ENCODE measurements at places on chromosomes 7 and 10.

GRCh38 chr10:131656009-131656408 lies 244.8 kb upstream of the PPP2R2D start:
- DNase-seq, result no peak

- no peak for DNase-seq
Observed at GRCh38 chr10:132746801-132747625, 38.9 kb downstream of the NKX6-2 start.

- DNase-seq, result no peak
Observed at GRCh38 chr7:22468609-22469008, 31.4 kb downstream of the STEAP1B start.

- DNase-seq, result no peak
Observed at GRCh38 chr10:32123021-32123420, 66.8 kb upstream of the KIF5B start.

DNA sequence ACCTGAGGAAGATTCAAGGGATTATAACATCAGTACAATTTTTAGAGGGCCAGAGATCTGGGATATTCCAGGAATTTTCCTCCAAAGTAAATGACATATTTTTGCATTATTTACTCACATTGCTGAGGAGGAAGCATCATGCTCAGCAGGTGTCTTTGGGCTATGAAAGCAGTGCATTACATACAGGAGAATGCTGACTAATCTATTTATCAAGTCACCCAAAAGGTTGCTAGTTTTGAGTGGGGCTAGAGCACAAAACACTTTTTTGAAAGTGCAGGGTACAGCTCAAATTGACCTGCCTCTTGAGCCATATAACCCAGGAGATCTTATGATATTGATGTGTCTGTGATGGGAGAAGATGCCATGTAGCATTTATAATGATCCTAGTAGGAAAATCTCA lies 603.1 kb downstream of the POM121L12 start:
- DNase-seq, result no peak

- no peak for DNase-seq
Observed at GRCh38 chr7:36905841-36906240, 181.5 kb upstream of the AOAH start.

DNA sequence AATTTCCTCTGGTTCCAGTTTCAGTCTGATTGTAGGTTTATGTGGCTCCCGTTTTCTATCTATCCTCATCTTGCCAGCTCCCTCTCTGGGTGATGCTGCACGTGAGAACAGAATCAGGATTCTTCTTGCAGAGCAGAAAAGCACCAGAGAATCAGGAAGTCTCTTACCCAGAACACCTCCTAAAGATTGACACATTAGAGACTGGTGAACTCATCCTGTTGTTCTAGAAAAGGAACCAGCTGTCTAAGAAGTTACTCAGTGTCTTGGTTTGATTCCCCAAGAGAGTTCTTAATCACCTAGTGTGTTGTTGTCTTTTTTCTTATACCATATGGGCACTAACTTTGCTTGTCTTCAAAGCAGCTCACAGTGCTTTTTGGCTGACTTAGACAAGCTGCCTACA lies 152.4 kb downstream of the DGKI start:
- no peak for DNase-seq

- no peak for DNase-seq
Observed at GRCh38 chr7:151205730-151206129, 4.6 kb downstream of the H2BK1 start.

- DNase-seq, result no peak
Observed at GRCh38 chr7:14999331-14999730, 96.8 kb upstream of the DGKB start.

DNA sequence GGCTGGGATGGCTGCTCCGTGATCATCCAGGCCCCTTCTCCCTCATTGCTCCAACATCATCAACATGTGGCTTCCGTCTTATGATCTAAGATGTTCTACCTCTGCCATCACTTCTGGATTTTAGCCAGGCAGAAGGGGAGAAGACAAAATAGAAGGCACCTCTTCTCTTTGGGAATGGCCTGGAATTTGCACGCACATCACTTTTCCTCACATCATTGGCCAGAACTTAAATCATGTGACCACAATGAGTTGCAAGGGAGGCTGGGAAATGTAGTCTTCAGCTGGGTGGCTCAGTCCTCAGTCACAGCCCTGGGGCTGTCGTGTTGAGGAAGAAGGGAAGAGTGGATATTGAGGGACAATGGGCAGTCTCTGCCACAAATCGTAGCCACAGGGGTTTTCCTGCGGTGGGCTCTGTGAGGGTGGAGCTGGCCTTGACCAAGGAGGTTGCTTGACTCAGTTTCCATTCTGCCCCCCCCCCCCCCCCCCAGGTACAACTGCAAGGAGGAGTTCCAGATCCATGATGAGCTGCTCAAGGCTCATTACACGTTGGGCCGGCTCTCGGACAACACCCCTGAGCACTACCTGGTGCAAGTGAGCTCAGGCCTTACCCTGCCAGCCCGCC lies 50.3 kb downstream of the PALD1 start:
- no peak for DNase-seq

DNA sequence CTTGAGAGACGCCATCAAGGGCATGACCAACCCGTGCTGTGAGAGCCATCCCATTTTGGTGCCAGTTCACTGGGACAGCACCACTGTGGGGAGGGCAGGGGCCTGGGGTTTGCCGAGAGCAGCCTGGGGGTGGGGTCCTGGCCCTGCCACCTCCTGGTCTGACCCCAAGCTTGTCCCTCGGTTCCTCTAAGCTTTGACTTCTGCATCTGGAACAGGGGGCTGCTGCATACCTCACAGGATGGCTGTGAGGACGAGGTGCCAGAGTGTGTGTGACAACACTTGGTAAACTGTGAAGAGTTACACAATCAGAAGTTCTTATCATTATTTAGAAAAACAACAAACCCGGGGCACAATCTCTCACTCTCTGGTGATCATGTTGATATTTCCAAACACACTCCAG lies 89.9 kb downstream of the CRTAC1 start:
- DNase-seq, result no peak

- no peak for DNase-seq
Observed at GRCh38 chr10:16964576-16965343, 147.5 kb upstream of the RSU1 start.

DNA sequence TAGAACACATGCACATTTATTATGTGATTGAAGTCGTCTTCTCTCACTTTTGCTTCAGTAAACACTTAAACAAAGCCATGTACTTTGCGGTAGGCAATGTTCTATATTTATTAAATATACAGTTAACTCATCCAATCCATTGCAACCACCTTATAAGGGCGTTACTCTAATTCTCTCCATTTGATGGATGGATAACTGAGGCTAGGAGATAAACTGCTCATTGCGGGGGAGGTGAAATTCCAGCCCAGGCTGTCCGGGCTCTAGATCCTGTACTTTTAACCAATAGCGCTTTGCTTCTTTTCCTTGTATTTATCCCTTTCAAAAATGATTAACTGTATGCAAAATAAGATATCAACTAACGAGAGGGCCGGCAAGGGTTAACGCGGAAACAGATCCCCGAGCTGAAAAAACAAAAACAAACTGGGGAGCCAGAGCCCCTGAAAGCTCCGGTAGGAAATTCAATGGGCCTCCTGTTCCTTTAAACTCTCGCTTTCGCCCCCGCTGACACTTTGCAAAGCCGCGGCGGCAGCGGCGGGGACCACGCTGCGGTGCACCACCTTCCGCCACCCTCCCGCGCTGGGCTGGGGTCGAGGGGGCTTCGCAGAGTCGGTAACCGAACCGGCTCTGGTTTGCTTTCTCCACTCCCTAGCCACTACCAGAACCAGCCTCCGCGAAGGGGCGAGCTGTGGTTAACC lies 1.0 kb upstream of the PLXDC2 start:
- DNase-seq, result no peak

- DNase-seq, result no peak
Observed at GRCh38 chr10:116888380-116889055, 39.2 kb downstream of the ENO4 start.

GRCh38 chr10:132630156-132630555 lies 92.6 kb downstream of the INPP5A start:
- no peak for DNase-seq

DNA sequence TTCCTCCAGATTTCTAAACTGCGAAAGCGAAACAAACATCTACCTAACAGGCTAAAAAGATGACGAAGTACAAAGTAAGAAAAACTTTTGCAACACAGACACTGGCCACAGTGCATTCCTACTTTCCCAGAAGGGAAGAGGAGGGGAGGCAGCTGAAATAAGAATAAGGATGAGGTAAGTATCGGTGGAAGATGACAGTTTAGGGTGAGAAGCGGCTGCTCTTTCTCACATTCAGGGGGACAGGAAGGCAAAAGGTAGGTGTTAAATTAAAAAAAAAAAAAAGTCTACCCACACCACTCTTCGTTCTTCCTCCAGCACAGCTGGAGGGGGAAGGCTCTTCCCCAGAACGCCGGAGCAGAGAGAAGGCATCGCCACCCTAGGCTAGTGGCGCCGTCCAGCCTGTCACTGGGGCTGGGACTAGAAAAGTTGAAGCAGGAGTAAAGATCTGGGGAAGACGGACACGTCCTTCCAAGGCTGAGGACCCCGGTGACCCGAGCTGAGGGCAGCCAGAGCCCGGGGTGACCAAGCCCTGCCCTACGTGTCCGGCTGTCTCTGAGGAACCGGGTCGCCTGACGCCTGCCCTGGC lies 846 bp downstream of the DNAJC1 start:
- no peak for DNase-seq

- no peak for DNase-seq
Observed at GRCh38 chr10:29140151-29140550, 148.7 kb upstream of the LYZL1 start.

DNA sequence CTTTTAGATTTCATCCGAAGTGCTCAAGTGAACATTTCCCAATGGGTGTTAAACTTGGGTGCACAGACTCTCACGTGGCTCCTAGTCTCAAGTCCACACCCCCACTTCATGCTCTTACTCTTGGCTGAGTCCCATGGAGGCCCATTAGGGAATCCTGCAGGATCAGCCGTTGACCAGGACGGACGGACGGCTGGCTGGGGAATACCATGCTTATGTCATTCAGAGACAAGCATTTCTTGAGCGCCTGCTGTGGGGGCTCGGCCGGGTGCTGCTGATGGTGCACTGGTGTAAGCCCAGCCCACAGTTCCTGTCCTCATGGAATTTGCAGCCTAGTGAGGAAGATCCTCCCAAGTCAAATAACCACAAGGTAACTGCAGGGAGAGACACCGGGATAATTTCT lies 44.7 kb downstream of the PITRM1 start:
- no peak for DNase-seq

- no peak for DNase-seq
Observed at GRCh38 chr10:74008212-74008731, 10.4 kb downstream of the VCL start.

DNA sequence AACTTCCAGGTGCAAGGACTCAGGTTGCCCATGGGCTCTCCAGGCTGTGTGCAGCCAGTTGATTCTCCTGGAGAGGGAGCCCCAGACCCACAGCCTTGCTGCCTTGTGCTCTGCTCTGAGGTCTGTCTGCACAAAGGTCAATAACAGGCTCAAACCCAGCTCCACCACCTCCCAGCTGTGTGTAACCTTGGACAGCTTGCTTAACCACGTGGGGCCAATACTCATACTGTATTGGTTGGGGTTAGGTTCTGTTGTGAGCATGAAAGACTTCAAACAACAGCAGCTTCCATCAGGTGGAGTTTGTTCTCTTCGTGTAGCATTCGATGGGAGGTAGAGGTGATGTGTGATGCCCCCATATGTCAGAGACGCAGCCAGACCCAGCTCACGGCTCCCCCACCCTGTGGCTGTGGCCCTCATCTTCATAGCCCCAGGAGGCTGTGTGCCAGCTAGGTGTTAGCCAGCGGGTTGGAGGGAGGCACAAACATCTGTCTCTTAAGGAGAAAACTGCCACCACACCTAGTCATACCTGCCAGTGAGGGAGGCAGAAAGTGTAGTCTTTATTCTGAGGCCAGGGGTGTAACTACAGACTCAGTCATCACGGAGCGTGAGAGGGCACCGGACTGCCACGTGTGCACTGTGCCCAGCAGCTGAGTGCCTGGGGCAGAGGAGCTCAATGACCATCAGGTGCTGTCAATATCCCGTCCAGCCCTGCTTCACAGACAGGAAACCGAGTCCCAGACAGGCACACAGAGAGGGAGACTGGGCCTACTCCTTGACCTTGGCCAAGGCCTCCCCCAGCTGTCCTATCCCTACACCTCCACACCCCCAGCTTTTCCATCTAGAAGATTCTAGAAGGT lies 8.1 kb upstream of the POLD2 start:
- no peak for DNase-seq

DNA sequence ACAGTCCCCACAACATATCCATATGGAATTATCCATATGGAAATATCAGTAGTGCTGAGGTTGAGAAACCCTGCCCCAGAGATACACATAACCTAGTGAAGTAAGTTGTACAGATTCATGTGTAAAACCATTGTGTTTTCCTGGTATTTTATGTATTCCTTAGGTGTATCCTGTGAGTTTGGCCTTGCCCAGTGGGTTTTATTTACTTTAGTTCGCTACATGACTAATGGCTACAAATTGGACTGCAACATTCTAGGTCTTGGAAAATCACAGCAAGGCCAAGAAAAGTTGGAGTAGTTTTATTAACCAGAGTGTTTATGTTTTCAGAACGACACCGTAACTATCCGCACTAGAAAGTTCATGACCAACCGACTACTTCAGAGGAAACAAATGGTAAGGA lies 1.4 kb downstream of the RPS24 start:
- no peak for DNase-seq

DNA sequence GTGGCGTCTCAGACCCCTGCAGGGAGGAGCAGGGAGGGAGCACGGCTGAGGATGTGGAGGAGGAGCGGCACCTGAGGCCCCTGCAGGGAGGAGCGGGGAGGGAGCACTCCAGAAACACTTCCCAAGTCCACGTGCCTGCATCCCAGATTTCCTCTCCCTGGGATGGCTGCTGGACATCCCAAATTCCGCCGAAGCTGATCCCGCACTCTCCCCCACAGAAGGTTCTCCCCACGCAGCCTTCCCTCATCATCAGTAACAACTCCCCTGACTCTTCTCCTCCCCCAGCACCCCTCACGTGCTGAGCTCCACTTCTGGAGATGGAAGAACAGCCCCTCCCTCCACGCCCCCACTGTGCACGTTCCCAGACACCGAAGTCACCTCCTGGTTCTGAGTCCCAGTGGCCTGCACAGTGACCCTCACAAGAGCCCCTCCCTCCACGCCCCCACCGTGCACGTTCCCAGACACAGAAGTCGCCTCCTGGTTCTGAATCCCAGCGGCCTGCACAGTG lies 17.8 kb upstream of the FOXL3 start:
- DNase-seq, result no peak

DNA sequence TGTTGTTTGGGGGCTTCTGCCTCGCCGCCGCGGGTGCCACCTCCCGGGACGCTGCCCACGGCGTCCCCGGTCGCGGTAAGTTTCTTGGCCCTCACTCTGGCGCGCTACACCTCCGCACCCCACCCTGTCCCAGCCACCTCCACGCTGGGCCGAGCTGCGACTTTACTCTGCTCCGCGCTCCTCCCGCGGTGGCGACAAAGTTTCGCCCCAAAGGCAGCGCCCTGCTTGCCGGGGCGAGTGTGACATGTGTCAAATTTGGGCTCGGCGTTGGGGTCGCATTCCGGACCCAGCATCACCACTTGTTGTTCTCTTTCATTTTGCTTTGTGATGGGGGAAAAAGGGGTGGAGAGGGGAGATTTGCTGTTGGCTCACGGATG lies 167.7 kb upstream of the PPP1R3A start:
- no peak for DNase-seq

GRCh38 chr10:132533571-132534260 lies 3.9 kb upstream of the INPP5A start:
- DNase-seq, result no peak

Data from stimulated activated CD4-positive, alpha-beta T cell treated with anti-CD3 and anti-CD28 coated beads, Interleukin-1b, Interleukin-23, amount 100 ng/mL, for 1 hour (primary cell).